ENCODE measurements at places on chromosomes 13 and 19.

DNA sequence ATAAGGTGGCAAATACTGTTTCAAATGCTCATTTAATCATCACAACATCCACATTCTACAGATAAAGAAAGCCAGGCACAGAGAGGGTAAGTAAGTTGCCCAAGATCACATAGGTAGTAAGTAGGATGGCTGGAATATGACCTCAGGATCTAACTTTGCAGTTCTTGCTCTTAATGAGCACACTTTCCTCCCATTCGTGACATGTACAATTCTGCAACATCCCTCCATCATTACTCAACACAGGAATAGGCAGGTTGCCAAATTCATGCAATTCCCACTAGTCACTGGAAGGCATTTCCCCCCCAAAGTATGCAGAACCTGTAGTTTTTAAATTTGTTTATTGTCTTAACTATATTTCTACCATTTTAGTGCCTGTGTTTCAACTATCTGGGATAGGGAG, 109.2 kb downstream of the OLFM4 start:
- DNase-seq: no peak

- no peak for DNase-seq
Measured at GRCh38 chr13:106034201-106034600, 501.3 kb downstream of the EFNB2 start.

DNA sequence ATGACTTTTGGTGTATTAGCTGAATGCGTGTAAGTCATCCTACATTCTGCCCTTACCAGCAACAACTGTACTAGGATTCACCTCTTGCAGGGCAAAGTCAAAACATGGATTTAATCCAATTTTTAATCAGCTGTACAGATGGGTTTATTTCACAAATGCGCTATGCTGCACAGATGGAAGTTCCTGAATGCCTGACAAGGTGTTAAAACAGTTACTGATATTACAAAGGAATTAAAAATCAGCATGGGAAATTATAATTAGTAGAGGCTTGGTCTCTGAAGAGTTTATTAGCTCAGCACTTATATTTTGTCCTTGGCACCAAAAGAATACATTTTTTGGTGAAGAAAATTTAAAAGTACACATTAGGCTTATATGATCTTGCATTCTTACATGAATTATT, 448.9 kb downstream of the PCDH9 start:
- DNase-seq: no peak

- DNase-seq: no peak
Measured at GRCh38 chr19:18431351-18432197, 6.4 kb downstream of the ISYNA1 start.

DNA sequence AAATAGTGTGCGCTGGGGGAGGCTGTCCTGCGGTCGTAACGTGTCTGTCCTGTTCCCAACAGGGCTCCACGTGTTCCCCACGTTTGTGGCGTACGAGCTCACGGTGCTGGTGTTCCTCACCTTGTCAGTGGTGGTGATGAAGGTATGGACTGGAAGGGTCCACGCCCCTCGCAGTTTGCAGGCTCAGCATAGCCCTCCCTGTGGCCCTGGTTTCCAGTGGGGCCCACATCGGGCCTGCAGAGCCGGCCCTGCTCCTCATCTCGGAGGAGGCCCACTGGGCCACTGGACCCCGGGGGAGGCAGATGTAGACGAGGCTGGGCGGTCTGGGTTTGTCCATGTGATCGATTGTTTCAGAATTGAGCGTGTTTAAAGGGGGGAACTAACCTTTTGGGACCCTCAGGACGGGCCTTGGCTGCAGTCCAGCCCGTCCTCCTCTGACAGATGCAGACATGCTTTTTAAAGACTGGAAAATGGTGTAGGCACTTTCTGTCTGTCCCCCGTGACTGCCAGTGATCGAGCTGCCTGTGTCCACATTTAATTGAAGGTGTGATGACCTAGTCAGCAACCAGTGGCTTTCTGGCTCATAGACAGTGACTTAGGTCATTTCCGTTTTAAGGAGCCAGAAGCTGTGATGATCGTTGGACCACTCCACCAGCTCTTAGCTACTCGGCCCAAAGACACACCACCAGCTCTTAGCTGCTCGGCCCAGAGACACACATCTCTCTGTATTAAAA, 37.1 kb upstream of the TFDP1 start:
- DNase-seq: peak; percentile 20

GRCh38 chr19:1050989-1051788, 11.3 kb downstream of the ABCA7 start:
- DNase-seq: no peak

- no peak for DNase-seq
Measured at GRCh38 chr13:73702419-73703071, 431.7 kb downstream of the KLF12 start.

- no peak for DNase-seq
Measured at GRCh38 chr13:27631156-27631555, 9.5 kb downstream of the POLR1D start.

DNA sequence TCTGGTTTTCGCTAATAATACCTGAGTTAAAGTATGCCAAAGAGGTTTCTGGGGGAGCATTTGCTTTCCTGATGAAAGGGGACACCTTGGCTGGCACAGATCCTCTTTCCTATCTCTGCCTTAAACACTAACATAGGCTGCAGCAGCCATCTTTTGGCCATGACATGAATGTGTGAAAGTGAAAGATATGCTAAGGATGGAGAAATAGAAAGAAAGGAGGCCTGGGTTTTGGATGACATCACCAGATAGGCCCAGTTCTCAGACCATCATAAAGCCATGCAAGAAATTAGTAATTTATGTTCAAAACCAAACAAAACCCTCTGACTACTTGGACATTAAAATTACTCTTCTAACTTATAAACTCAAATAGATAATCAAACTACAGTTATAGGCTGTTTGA, 279.7 kb downstream of the COG6 start:
- DNase-seq: no peak

DNA sequence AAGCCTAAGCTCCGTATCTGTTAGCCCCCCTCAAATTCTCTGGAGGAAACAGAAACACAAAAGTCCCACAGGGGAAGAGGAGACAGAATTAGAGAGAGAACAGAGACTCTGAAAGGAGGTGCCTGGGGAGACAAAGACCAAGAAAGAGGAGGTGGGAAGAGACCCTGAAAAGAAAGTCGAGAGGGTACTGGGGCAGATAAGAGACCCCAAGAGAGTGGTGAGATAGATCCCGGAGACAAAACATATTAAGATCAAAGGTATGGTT, 915 bp upstream of the GRWD1 start:
- DNase-seq: no peak

- DNase-seq: no peak
Measured at GRCh38 chr13:30862707-30863106, 43.4 kb upstream of the MEDAG start.

DNA sequence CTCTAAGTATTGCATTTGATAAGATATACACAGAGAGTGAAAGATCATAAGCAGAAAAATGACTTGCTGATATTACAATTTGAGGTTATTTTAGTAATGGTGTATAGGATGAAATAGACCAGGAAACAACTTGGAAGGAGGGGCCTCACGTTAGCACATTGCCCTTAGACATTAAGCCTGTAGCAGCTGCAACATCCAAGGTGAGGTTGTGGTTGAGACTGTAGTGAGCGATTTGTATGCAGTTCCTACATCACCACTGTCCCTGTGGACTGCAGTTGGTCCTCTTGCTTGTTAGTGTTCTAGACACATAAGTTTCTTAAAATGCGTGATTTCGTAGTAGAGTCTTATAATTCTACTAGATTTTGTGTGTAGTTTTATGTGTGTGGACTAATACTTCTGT, 311.3 kb downstream of the ATP8A2 start:
- DNase-seq: no peak

DNA sequence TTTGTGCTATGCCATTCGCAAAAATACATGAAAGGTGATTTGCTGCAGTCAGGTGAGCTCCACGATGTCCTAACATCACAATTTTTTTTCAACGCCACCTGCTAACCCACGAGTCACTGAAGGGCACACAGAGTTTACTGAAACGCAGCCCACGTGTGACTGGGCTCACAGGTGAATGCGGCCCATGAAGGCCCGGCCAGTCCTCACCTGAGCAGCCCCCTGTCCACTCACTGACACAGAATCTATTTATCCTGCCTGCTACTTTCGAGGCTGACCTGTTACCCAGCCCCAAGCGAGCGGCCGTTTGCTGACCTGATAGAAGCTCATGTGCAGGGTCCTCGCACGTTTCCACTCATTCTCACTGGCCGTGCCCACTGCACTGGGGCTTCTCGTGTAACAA, 121.9 kb upstream of the SOX1 start:
- DNase-seq: no peak

GRCh38 chr13:83065108-83065507, 817.2 kb downstream of the SLITRK1 start:
- no peak for DNase-seq

GRCh38 chr19:42096255-42096837, 20.4 kb downstream of the ZNF574 start:
- DNase-seq: no peak

DNA sequence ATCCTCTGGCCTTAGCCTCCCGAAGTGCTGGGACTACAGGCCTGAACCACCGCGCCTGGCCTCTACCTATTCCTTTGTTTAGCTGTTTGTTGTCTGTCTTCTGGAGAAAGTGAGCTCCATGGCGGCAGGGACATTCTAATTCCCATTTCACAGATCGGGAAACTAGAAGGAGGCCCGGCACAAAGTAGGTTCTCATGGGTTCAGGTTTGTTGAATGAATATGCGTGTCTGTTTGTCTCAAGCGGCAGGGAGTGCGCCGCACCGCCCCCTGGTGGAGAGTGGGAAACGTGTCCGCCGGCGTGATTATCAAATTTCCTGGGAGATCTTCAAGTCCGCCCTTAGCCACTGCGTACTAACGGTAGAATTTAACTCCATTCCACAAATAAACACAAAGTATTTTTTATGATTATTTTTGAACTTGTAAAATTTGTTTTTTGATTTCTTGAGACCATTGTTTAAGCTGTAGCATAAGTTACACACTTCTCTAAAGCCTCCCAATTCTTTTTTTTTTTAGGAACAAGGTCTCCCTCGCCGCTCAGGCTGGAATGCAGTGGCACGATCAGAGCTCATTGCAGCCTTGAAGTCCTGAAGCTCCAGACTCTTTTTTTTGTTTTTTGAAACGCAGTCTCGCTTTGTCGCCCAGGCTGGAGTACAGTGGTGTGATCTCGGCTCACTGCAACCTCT, 8.9 kb upstream of the CCDC9 start:
- DNase-seq: peak; percentile 83

- no peak for DNase-seq
Measured at GRCh38 chr13:59176775-59177174, 987.0 kb downstream of the DIAPH3 start.

- no peak for DNase-seq
Measured at GRCh38 chr13:29162638-29163235, 342.6 kb downstream of the MTUS2 start.

Data from mesothelial cell of epicardium (in vitro differentiated cells).